ENCODE measurements at places on chromosomes 1 and 21. TPM values are rescaled to one million over a fixed set of nuclear protein-coding genes. Genes with fewer than 3 reads are reported as not detected.

The ST6GALNAC3 gene
- 3.2 TPM for total RNA-seq

The CCDC24 gene
- 1.9 TPM for total RNA-seq

The VPS26C gene
- total RNA-seq: 77.8 TPM

The HSD3B2 gene
- total RNA-seq: not detected

The VHLL gene
- 0.78 TPM for total RNA-seq

The KRTAP24-1 gene
- not detected for total RNA-seq

The NKAIN1 gene
- not detected for total RNA-seq

The C4BPA gene
- total RNA-seq: not detected

The GRIK3 gene
- not detected for total RNA-seq

The LENEP gene
- 0.77 TPM for total RNA-seq

The EDARADD gene
- 0.38 TPM for total RNA-seq

Measured in naive thymus-derived CD8-positive, alpha-beta T cell (primary cell).